ENCODE measurements at places on chromosomes 16 and 17. TPM values are rescaled to one million over a fixed set of nuclear protein-coding genes. Genes with fewer than 3 reads are reported as not detected.
A peak's percentile ranks its signal among the peaks of the same experiment; 100 is the strongest.

- H3K4me1 ChIP-seq, result peaks cover 8% of the 10 kb centered on the region
- no peaks in the 10 kb centered on the region for H3K27me3 ChIP-seq
- no peak for DNase-seq
Observed at GRCh38 chr17:79080761-79081290, 6.2 kb downstream of the ENGASE start.

The ZSCAN10 gene
- not detected for polyA plus RNA-seq

DNA sequence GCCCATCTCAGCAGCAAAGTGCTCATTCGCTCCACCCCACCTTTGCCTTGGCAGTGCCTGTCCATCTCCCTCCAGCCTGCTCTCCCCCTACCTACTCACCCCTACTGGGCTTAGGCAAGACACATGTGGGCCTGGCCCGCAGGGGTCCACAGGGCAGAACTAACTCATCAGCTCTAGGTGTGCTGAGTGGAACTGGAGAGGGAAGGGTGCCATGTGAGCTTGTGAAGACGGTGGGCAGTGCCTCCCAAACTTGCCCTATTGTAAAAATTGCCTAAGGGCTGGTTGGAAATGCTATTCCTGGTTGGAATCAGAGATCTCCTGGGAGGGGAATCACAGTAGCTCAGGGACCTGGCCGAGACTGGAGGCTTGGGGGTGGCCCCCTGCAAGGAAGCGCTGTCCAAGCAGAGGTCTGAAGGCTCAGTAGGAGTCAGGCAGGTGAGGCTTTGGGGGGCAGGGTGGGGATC lies 29.1 kb upstream of the TNS4 start:
- H3K4me1 ChIP-seq, result peaks cover 8% of the 10 kb centered on the region
- no peak overlapping the region for H3K27ac ChIP-seq
- no peaks in the 10 kb centered on the region for H3K36me3 ChIP-seq
- H3K4me3 ChIP-seq, result no peak overlapping the region
- H3K27me3 ChIP-seq, result peaks cover 10% of the 10 kb centered on the region
- no peak for DNase-seq

DNA sequence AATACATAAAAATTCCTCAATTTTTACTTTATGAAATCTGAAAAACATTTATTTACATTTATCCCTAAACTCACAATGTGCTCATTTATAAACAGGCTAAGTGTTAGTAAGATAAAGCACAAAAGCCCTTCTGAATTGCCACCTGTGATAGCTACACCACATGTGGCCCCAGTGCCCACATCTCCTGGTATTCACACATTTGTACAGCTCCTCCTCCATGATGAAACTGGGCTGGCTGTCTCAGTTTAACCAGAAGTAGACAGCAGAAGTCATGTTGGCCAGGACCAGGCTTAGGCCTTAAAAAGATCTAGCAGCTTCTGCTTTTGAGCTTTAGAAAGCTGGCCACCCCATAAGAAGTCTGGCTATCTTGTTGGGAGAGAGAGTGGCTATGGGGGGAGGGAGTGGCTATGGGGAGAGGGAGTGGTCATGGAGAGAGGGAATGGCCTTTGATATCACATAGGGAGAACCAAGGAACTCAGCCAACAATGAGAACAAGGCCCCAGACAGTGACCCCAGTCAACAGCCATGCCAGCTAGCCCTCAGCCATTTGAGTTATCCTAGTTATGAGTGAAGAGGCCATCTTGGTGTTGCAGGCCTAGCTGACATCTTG lies 47.4 kb downstream of the CEP95 start:
- no peaks in the 10 kb centered on the region for H3K4me1 ChIP-seq
- no peak for DNase-seq
- H3K27me3 ChIP-seq, result no peaks in the 10 kb centered on the region
- peaks cover 65% of the 10 kb centered on the region for H3K36me3 ChIP-seq
- H3K4me3 ChIP-seq, result no peak overlapping the region

GRCh38 chr16:359067-359763 lies 6.7 kb upstream of the AXIN1 start:
- H3K4me1 ChIP-seq, result peaks cover 6% of the 10 kb centered on the region
- no peak overlapping the region for H3K27ac ChIP-seq

The PLA2G10 gene
- not detected for polyA plus RNA-seq

GRCh38 chr17:72011561-72011960 lies 109.3 kb upstream of the SOX9 start:
- H3K27me3 ChIP-seq, result no peaks in the 10 kb centered on the region
- H3K36me3 ChIP-seq, result no peaks in the 10 kb centered on the region
- no peak overlapping the region for H3K4me3 ChIP-seq
- no peak for DNase-seq
- H3K4me1 ChIP-seq, result no peaks in the 10 kb centered on the region

DNA sequence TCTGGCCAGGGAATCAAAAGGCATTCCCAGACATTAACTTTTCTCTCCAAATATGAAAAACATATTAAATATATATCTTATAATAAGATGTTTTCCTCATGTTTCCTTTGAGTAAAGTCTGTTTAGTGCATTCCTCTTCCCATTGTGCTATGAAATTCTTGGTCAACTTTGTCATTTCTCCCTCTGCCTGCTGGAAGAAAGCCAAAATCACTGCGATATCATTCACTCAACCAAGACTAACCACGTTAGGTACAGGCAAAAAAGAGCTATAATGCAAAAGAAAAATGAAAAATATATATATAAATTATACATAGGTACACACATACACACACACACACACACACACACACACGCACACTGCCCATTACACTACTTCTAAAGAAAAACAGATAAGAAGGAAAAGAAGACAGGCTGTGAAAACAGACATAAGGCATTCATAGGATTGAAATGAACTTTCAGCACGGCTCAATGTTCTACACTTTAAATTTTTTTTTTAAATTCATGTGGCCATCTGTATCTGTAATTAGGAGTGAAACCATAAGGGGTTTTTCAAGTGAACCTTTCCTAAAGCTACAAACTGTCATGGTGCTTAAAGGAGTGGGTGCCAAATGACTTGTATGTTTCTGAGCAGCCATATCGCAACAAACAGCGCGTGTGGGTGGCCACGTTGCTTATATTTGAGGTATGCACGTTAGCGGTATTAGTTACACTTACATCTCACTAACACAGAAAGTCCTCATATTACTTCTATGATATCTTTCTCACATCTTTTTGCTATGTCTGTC lies 71.6 kb upstream of the PSMD7 start:
- no peaks in the 10 kb centered on the region for H3K4me1 ChIP-seq
- H3K36me3 ChIP-seq, result no peaks in the 10 kb centered on the region
- H3K4me3 ChIP-seq, result no peak overlapping the region
- H3K27me3 ChIP-seq, result no peaks in the 10 kb centered on the region
- no peak for DNase-seq

DNA sequence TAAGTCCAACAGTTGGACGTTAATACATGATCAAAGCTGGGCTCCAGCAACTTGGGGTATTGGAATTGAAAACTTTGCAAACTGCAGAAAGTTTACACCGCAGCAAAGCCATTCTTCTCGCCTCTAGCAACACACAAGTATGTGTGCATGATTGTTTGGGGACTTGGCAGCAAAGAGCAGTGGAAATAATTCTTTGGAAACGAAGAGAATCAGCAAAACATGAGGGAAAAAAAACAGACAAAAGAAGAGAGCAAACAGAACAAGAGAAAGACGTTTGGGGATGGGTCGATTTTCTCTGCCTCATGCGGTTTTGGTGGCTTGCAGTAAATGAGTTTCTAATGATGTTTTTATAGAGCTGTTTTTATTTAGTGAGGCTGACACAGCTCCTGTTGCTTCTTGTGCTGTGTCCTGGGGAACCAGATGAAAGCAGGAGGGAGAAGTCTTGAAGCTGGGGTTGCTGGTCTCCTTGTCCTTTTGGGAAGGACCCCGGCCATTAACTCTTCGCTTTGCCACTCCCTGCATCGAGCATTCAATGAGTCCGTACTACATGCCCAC lies 502.9 kb downstream of the GRIN2A start:
- H3K27ac ChIP-seq, result no peak overlapping the region
- no peaks in the 10 kb centered on the region for H3K4me1 ChIP-seq
- no peak for DNase-seq

The CCL16 gene
- polyA plus RNA-seq, result not detected

DNA sequence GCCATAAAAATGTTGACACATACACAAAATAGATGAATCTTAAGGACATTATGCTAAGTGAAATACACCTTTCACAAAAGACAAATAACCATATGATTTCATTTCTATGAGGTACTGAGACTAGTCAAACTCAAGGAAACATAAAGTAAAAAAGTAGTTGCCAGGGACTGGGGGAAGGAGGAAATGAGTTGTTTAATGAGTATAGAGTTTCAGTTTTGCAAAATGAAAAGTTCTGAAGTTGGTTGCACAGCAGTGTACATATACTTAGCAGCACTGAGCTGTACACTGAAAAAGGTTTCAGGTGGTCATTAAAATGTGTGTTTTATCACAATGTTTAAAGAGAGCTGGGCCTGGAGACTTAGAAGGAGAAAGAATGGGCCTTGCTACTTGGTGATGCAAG lies 4.7 kb upstream of the SLC13A2 start:
- H3K36me3 ChIP-seq, result no peaks in the 10 kb centered on the region
- peaks cover 58% of the 10 kb centered on the region for H3K4me1 ChIP-seq
- H3K27ac ChIP-seq, result no peak overlapping the region
- DNase-seq, result no peak
- H3K4me3 ChIP-seq, result no peak overlapping the region

GRCh38 chr17:33178681-33179080 lies 114.4 kb downstream of the ASIC2 start:
- H3K4me1 ChIP-seq, result no peaks in the 10 kb centered on the region
- DNase-seq, result no peak

The SHISA6 gene
- not detected for polyA plus RNA-seq

- no peaks in the 10 kb centered on the region for H3K4me1 ChIP-seq
- no peak for DNase-seq
- H3K27ac ChIP-seq, result no peak overlapping the region
- H3K4me3 ChIP-seq, result no peak overlapping the region
Observed at GRCh38 chr16:25487888-25488287, 203.9 kb upstream of the HS3ST4 start.

DNA sequence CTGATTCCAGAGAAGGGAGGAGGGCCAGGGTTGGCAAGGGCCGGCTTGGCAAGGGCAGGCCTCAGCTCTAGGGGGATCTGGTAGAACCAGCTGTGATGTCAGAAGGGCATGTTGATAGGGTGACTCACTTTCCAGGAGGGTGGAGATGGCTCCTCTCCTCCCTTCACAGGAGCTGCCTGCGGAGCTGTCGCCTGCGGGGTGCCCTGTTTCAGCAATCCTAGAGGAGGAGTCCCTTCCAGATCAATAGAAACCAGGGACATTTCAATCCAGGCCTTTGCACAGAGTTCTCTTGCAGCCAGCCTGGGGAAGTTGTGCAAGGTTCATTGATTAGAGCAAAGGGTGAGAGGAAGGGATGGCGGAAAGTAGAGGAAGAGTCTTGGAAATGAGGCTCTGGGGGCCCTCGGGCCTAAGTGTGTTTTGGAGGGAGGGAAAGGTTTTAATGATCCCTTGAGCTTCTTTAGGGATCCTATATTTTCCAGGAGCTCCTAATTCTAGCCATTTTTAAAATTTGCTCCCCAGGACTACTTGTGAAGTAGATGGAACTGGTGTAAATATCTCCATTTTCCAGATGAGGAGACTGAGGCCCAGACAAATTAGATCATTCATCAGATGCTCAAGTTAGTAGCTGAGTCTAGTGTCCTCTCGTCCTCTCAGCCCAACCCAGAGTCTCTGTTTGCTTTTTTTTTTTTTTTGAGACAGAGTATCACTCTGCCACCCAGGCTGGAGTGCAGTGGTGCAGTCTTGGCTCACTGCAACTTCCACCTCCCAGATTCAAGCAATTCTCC lies 24.8 kb upstream of the CSNK2A2 start:
- H3K27me3 ChIP-seq, result no peaks in the 10 kb centered on the region
- no peaks in the 10 kb centered on the region for H3K36me3 ChIP-seq
- DNase-seq, result no peak
- no peak overlapping the region for H3K27ac ChIP-seq
- no peak overlapping the region for H3K4me3 ChIP-seq

GRCh38 chr16:88499292-88499691 lies 46.2 kb downstream of the ZFPM1 start:
- no peaks in the 10 kb centered on the region for H3K36me3 ChIP-seq
- no peaks in the 10 kb centered on the region for H3K4me1 ChIP-seq
- no peaks in the 10 kb centered on the region for H3K27me3 ChIP-seq
- no peak overlapping the region for H3K27ac ChIP-seq
- H3K4me3 ChIP-seq, result no peak overlapping the region

DNA sequence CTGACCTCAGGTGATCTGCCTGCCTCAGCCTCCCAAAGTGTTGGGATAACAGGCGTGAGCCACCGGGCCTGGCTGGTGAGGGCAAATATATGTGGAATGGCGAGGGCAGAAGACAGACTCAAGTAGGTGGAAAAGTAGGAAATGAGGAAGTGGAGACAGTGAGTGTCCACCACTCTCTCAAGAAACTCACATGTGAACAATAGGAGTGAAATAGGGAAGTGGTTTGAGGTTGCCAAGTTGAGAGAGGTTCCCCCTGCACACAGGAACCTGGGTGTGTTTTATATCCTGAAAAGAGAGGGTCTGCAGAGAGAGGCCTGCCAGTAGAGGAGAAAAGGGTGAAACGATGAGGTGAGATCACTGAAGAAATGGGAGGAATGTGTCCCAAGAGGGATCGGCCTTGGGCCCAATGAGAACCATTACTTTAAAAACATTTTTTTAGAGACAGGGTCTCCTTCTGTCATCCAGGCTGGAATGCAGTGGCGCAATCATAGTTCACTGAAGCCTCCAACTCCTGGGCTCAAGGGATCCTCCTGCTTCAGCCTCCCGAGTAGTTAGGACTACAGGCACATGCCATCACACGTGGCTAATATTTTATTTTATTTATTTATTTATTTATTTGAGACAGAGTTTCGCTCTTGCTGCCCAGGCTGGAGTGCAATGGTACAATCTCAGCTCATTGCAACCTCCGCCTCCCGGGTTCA lies 17.1 kb upstream of the CORO1A start:
- H3K27ac ChIP-seq, result peak overlapping the region; percentile 56
- DNase-seq, result peak; percentile 85
- H3K4me1 ChIP-seq, result peaks cover 43% of the 10 kb centered on the region
- H3K27me3 ChIP-seq, result no peaks in the 10 kb centered on the region
- H3K4me3 ChIP-seq, result no peak overlapping the region

DNA sequence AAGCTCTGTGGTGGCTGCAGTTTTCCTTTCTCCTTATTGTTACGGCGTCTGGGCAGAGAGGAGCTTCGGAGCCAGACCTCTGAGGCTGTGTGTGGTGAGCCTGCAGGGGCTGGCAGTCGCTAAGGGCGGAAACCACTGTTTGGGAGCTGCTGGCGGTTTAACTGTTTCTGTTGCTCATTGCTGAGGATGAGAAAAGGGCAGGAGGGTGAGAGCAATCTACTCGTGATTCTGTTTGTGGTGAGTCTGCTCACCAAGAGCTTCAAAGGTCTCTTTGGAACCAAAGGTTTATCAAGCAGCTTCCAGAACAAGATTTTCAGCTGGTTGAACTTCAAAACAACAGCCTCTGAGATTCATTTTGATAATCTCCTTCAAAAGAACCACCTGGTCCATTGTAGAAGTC lies 143.9 kb downstream of the ANKFN1 start:
- no peak for DNase-seq
- H3K27ac ChIP-seq, result no peak overlapping the region
- no peaks in the 10 kb centered on the region for H3K36me3 ChIP-seq
- no peak overlapping the region for H3K4me3 ChIP-seq
